ENCODE measurements at places on chromosomes 16 and 17.

DNA sequence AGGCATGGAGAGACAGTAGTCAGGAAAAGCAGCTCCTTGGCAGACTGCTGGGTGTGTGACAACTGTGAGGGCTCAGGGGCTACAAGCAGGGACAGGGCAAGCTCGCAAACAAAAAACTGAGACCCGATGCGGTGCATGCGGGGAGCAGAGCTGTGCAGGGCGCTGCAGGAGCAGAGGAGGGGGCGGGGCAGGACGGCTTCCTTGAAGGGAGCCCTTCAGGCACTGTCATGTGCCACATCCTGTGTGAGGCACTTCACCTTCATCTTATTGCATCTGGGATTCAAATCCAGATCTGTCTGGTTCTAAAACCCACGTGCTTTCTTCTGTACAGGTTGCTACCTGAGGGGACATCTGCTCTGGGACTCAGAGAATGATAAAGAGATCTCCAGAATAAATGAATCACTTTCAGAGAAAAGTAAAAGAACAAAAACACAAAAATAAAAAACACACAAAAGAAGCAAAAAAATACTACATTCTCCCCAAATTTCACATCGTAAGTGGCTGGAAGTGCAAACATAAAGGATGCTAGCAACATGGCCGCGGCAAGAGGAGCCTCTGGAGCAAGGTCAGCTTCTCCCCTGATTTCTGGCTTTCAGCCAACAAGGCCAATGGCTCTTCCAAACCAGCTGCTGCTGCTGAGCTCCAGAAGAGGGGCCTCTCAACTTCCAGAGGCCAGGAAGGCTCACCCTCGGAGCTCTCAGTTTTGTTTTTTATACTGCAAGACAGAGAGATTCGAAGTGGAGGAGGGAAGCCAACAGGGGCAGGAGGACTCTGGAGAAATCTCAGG, 14.2 kb downstream of the LYRM9 start:
- no peak for DNase-seq

DNA sequence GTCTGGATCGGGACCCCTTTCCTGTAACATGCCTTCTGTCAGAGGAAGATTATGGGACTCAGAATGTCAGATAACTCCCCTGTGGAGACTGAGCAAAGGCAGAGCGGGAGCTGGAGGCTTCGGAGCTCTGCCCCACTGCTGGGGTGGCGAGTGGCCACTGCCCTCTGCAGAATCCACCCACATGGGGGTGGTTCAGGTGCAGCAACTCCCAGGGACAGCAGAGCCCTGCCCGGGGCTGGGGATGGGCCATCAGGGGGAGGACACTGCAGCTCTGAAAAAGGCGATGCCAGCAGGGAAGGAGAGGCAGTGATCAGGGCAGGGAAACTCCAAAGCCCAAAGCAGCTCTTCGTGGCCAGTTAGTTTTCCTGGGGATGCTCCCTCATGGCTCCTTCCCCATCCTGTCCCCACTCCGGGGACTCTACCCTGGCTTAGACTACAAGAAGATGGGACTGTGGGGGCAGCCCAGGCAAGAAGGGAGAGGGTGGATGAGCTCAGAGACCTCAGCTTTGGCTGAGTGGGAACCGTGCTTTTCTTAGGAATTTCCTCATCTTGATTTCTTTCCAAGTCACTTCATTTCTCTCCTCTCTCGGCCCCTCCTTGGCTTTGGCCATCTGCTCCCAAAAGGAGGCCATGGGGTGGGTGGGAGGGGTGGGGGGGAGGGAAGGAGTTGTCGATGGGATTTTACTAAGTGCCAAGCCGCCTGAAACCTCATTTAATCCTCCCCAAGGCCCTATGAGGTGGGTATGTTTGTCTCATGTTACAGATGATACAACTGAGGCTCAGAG, 4.0 kb downstream of the CA4 start:
- no peak for DNase-seq

DNA sequence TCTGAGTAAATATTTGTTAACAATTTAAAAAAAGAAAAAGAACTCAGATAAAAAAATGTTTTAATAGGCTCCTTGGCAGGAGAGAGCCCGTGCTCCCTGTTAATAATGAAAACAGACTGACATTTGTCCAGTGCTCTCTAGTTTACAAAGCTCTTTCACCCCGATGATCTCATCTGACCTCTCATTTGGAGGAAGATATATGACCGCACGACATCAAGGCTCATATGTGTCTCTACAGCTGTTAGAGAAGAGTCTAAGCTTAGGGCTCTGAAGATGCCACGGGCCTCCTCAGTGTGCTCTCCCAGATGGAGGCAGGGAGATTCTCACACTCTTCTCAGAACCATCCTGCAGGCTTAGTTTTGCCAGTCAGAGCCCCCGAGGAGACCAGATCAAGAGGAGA, 280.8 kb upstream of the IRX5 start:
- no peak for DNase-seq

DNA sequence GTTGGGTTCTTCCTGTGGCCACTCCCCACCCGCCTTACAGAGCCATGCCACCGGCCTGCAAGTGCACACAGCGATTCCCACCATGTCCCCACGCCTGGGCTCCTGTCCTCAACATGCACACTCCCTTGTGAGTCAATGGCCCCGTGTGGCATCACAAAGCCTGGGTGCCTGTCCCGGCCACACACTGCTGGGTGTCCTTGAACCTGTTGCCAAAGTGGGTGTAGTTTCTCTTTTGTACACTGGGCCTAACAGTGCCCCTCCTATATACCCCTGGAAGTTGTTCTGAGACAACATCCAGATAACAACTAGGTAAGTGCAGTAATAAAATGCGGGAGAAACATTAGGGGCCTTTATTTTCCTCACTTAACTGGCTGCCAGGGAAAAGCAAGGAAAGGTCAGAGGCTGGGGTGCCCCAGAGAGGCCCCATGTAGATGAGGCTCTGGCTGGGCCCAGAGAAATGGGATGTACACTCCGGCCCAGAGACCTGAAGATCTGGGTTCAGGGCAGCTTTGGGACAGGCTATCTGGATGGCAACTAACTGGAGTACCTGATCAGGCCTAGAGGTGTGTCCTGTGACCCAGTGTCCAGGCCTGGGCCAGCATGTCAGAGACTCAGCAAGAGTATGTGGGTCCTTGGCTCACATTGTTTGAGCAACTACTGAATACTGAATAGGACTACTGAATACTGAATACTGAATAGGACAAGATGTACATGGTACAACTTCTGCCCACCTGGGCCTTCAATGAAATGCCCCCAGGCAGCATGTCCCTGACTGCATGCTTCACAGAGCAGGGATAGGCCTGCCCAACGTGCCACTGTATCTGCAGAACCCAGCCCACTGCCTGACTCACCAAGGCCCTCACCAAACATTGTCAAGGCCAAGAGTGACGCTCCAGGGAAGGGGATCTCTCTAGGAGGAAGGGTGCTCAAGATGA, 8.3 kb downstream of the ABCC3 start:
- DNase-seq, result no peak

- no peak for DNase-seq
These were observed 2.7 kb downstream of the LITAF start for GRCh38 chr16:11583889-11584565.

- DNase-seq, result no peak
These were observed 7.3 kb downstream of the ABCA3 start for GRCh38 chr16:2333231-2333630.

- no peak for DNase-seq
These were observed 6.9 kb downstream of the CCR7 start for GRCh38 chr17:40558300-40558889.

- no peak for DNase-seq
These were observed 44.3 kb upstream of the CPNE2 start for GRCh38 chr16:57048095-57048494.

DNA sequence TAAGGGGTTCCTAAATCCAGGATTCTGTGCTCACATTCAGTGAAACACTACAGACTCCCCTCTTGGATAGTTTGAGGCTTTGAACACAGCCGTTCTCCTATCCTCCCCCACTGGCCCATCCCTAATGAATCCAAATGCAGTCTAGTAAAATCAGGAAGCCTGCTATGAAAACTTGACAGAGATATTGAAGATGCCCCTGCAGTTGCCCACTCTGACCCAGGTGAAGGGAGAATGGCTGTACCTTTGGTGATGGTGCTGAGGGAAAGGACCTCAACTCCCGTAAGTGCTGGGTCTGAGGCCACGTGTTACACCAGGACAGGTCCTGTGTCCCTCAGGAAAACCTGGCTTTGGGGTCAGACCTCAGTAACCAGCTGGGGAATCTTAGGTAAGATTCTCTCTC, 54.4 kb downstream of the SF3B3 start:
- no peak for DNase-seq

DNA sequence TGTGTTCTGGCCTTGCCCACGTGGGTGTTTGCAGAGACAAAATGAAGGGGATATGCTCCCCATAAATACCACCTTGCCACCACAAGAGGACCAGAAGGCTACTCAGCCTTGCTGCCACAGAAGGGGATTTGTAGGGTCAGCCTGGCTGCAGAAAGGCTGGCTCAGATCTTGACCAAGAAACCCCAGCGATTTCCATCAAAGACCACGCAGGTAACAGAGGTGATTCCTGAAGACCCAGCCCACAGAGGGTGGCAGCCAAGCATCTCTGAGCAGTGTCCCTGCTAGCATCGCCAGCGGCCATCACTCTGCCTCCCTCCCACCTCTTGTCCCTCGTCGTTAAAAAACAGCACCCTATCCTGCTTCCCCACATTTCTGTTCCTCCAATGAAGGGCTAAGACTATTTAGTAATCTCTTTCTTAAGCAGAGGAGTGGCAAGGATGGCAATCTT, 54.9 kb downstream of the BEAN1 start:
- no peak for DNase-seq

GRCh38 chr17:32563583-32563982, 76.8 kb downstream of the CDK5R1 start:
- DNase-seq, result no peak

DNA sequence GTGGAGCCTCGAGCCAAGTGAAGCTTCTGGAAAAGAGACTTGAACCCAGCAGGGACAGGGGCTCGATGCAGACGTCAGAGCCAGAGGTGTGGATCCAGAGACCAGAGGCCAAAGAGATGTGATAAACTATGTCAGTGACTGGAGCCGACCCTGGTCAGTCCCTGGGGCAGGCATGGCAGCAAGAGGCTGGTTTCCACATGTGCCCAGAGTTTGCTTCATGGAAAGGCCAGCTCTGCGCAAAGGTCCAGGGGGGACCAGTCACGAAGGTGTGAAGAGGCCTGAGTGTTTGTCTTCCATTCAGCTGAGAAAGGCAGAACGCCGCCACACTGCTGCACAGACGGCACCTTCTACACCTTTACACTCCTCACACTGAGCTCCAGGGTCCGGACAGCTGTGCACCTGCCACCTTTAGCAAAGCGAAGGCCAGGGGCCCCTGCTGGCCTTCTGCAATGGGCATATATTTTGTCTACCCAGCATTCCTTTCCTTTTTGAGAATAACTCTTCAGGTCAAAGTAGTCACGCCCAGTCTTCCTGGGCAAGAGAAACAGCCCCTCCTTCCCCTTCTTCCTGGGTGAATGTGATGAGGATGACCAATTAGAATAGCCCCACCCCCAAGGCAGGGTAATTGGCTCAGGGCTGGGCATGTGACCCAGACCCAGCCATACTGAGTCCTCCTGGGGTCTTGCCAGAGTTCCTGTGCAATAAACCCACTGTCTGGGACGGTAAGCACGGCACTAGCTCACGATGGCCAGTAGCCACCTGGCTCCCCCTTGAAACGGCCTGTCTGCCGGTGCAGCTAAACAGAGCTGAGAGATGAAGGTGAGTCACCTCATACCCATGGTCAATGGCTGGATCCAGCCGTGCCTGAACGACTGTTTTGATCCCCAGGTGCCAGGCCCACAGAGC, 2.3 kb upstream of the RPH3AL start:
- DNase-seq, result no peak

GRCh38 chr17:56718515-56718914, 115.2 kb downstream of the C17orf67 start:
- no peak for DNase-seq

DNA sequence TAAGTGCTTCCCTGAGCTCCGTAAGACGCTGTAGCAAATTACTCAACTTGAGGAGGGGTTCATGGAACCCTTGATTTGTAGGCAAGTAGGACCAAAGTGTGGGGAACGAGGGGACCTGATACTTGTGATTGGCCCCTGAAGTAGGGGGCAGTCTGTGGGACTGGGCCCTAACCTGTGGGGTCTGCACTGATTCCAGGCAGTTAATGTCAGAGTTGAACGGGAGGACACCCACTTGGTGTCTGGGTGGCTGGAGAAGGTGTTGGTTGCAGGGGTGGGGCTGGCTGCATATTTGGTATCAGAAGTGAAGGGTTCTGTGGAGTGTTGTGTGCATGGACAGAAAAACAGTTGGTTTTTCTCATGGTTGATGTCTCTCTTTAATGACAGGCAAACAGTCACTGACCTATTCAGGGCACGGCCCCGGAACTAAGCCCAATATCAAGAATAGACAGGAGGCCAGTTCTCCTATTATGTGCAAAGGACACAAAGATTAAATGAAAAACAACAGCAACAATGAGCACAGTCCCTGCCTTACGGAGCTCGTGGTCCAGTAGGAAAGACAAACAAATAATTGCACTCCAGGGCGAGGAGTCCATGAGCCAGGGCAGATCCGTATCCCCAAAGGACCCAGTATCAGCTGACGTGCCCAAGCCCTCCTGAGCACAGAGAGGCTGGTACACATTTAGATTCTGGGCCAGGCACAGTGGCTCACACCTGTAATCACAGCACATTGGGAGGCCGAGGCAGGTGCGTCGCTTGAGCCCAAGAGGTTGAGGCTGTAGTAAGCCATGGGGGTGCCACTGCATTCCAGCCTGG, 19.2 kb downstream of the MXRA7 start:
- no peak for DNase-seq

DNA sequence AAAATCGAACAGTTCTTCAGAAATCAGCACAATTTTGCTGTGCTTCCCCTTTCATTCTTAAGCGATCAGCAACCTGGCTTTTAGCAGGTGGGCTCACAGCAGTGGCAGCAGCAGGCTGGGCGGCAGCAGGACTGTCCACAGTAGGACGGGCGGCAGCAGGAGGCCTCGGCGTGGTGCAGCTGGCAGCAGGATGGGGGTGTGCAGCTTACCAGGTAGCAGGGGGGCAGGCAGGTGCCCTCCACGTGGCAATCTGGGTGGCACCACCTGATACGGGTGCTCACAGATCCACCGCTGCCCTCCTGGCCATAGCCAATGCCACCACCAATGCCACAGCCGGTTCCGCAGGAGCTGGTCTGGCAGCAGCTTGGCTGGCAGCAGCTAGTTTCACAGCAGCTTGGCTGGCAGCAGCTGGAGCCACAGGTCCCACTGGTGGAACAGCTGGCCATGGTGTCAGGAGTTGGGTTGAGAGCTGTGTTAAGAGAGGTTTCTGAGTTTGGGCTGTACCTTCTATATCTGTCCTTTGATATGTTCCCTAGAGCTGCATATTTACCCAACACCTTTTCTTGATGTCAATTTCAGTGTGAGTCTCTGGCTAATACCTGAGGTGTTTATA, at the start of gene KRTAP1-4:
Gene KRTAP1-4, minus strand, starts transcription at position 563 of the 613 bp plus-strand sequence. Its CDS starts 117 bp downstream, at position 446.
- DNase-seq, result no peak

- no peak for DNase-seq
These were observed 8.6 kb downstream of the CX3CL1 start for GRCh38 chr16:57380671-57381462.

DNA sequence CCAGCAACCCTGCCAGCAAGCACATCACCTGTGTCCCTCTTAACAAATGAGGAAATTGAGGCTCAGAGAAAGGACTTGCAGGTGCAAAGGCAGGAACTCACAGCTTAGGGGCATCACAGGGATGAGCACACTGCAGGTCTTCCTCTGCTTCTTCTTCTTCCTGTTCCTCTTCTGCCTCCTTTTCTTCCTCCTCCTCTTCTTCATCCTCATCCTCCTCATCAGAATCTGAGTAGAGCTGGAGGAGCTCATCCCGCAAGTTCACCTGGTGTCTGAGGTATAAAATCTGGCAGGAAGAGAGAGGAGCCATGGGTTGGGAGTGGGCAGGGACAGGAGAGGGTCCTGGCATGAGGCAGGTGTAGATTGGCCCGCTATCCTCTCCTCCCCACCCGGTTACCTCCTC, 2.6 kb downstream of the HAP1 start:
- DNase-seq, result no peak

- no peak for DNase-seq
These were observed 12.2 kb upstream of the OSGIN1 start for GRCh38 chr16:83940630-83941378.

All from AG09319 (cell line).